PC-3 (cell line): ENCODE measurements at places on chromosomes 5 and 9. TPM values are rescaled to one million over a fixed set of nuclear protein-coding genes. Genes with fewer than 3 reads are reported as not detected.

GRCh38 chr5:147751-148150 lies 43.5 kb upstream of the LRRC14B start:
- DNase-seq: no peak

DNA sequence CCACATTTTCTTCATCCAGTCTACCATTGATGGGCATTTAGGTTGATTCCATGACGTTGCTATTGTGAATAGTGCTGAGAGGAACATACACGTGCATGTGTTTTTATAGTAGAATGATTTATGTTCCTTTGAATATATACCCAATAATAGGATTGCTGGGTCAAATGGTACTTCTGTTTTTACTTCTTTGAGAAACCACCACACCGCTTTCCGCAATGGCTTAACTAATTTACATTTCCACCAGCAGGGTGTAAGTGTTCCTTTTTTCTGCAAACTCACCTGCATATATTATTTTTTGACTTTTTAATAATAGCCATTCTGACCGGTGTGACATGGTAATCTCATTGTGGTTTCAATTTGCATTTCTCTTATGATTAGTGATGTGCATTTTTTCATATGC lies 82.2 kb upstream of the RFX3 start:
- DNase-seq: no peak

- no peak for DNase-seq
Measured at GRCh38 chr5:119410448-119411159, 41.7 kb upstream of the HSD17B4 start.

GRCh38 chr9:41229408-41230401 lies 40.6 kb upstream of the ZNG1F start:
- no peak for DNase-seq

The FUBP3 gene
- 53.7 and 59.6 TPM in 2 replicates for total RNA-seq

The MRPL22 gene
- 22.3 and 27.2 TPM in 2 replicates for total RNA-seq
